ENCODE measurements at places on chromosomes 1 and 21.

DNA sequence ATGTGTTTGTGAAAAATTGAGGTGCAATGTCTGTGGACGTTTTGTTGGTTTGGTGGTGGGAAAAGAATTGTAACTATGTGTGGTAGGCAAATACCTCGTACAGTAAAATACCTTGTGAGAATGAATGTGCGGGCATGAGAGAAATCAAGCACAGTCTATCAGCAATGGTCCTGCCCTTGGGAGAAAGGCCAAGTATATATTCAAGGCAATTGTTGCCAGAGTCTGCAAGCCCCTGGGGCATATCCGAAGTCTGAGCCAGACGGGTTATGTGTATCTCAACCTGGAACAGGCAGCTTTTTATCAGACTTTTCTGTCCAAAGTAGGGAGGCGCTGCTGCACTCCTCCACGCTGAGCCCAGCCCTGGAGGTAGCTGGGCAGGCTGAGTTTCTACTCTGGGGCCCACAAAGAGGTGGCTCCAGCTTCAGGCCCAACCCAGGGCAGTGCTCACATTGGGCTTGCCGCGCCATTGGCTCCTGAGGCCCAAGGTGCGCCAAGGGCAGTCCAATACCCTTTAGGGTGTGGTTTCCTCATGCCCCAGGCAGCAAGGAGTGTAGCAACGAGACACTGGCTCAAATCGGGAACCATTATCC is 9.4 kb upstream of the GNL2 start:
- DNase-seq: no peak

DNA sequence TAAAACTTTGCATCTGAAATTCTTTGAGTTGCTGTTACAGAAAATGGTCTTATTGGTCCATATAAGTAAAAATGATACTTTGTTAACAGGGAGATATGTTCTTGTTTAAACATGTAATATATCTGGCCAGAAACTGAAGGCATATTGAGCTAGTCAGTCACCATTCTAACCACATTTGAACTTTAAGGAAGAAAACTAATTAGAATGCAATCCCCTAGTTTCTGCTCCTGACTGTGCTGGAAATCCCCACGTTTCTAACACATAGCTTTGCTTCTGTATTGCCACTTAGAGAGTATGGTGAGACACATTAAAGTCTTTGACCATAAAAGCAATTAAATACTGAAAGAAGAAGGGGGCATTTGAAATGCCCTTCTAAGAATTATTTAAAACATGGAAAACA is 32.1 kb upstream of the HIVEP3 start:
- no peak for DNase-seq

DNA sequence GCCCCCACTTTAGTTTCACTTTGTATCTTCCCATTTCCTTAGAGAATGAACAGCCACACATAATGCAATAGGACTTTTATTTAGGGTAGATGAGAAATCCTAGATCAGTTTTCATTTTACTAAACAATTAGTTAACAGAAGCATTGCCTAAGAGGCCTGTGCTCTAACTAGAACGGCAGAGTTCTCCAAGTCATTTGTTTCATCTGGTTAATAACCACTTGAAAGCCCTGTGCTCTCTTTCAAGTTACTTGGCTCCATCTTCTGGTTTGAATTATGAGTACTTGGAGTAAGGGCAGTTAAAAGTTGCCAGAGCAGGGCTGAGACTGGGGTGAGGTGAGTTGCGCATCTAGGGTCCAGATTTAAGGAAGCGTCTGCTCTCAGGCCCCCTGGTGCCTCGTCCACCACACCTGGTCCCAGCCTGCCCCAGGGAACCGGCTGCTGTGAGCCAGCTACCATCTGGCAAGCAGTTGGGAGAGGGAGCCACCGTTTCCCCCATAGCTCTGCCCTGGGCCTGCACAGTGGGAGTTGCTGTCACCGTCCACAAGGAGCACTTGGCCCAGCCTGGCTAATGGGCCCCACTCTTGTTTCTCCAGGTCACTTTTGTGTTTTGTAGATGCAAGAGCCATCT is 18.1 kb upstream of the SLC44A3 start:
- DNase-seq: no peak

GRCh38 chr1:29341936-29342335 is 105.6 kb downstream of the PTPRU start:
- no peak for DNase-seq

GRCh38 chr1:39411526-39412478 is 79.6 kb upstream of the BMP8A start:
- DNase-seq: no peak

DNA sequence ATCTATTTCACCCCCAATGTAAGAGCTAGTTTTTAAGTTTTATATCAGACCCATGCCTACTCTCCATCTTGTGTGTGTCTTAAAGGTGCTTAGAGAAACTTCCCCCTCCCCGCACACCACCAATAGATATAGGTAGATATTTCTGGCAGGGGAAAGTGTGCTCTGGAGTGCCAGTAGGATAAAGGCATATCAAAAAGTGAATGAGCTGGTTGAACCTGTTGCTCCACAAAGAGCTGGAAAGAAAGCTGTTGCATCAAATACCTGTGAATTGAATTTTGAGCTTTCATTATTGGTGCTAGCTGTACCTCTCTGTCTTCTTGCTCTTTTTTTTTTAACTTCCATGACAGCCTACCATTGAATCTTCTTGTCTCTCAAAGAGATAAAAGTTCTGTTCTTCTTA is 32.8 kb downstream of the ARID1A start:
- DNase-seq: no peak

GRCh38 chr1:25392841-25393240 is 27.8 kb downstream of the RHCE start:
- DNase-seq: no peak

GRCh38 chr1:228016653-228017355 is 10.0 kb downstream of the WNT3A start:
- DNase-seq: no peak

- DNase-seq: no peak
Measured at GRCh38 chr1:191888996-191889622, 269.2 kb upstream of the RGS18 start.

Data from NCI-H2081 treated with DMSO at 0.1 percent for 48 hours (cell line).